ENCODE measurements at places on chromosomes 5 and 9.
A peak's percentile ranks its signal among the peaks of the same experiment; 100 is the strongest.

- DNase-seq = no peak
Observed at GRCh38 chr9:88447431-88447830, 59.2 kb downstream of the SPIN1 start.

DNA sequence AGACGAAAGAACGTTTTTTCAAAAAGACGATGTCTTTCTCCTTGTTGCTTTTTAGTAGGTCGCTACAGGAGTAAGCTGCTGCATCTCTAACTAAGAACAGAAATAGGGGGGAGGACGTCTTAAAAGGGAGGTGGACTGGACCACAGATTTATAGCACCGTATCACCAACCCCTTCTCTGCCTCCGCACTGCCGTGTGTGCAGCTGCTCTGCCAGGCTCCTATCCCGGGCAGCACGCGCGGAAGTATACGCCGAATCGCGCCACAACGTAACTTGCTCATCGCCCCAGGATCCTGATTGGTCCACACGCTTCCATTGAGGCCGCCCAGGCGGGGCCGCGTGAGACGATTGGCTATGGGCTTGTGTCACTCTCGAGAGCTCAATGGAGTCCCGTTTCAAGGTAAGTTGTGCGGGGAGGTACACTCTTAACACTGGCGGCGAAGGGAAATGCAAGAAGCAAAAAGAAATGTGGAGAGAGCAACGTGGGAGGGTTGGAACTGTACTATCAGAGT is at the start of gene ELAVL2:
Gene ELAVL2, minus strand, starts transcription at position 121 of the 510 bp plus-strand sequence. CDS start 64,006 bp downstream, outside the sequence.
- DNase-seq = no peak

DNA sequence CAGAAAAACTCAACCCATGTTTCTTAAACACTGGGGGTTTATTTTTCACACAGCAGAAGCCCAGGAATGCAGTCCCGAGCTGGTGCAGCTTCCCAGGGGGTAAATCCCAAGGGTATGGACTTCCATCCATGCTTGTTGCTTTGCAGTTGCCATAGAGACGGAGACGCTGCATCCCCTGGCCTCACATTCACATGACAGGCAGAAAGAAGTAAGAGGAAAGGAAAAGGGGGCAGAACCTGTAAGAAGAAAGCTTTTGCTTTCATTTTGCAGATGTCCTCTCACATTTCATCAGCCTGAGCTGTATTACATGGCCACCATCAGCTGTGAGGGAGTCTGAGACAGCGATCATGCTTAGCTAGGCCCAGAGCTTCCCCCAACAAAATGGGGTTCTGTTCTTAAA is 321.0 kb downstream of the AGTPBP1 start:
- DNase-seq = no peak

GRCh38 chr5:53512539-53512938 is 32.1 kb downstream of the FST start:
- no peak for DNase-seq

DNA sequence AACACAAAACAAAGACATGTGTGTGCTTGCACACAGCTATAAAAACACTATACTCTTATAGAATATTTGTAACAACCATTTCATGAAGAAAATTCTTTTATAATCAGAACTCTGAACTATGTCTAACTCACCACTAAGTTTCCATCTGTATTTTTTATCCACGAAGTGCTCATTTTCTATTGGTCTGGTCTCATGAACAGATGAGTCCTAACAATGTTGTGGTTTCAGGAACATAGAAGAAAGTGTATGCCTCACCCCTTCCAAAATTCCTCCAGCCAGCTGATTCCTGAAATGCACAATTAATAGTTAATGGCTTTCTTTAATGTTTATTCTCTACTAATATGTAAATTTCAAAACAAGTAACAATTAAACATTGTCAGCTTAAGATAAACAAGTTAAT is 325.3 kb upstream of the GRAMD2B start:
- DNase-seq = no peak

- no peak for DNase-seq
Observed at GRCh38 chr9:122028089-122028488, 65.0 kb downstream of the TTLL11 start.

- no peak for DNase-seq
Observed at GRCh38 chr9:78786794-78787193, 489.9 kb downstream of the PSAT1 start.

DNA sequence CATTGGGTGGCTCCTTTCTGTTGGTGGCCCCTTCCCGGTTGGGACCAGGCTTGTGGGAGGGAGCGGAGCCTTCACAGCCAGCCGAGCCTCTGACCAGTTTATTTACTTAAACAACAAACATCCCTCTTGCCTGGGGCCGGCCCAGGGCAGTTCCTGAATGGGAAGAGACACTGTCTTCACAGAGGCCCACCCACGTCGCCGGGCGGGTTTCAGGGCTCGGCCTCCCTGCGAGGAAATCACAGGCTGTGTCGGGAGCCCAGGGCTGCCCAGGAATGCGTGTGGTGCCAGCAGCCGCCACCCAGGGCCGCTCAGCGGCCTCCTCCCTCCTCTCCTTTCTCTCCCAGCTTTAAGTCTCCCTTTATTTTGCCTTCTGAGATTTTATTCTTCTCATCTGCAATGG is 132.5 kb downstream of the HSD17B3 start:
- DNase-seq = peak; percentile 58

- peak; percentile 74 for DNase-seq
Observed at GRCh38 chr5:171418982-171419687, at the start of gene FGF18. Gene FGF18, plus strand, starts transcription at chr5:171419647. Its CDS starts 553 bp downstream, at chr5:171420200.

DNA sequence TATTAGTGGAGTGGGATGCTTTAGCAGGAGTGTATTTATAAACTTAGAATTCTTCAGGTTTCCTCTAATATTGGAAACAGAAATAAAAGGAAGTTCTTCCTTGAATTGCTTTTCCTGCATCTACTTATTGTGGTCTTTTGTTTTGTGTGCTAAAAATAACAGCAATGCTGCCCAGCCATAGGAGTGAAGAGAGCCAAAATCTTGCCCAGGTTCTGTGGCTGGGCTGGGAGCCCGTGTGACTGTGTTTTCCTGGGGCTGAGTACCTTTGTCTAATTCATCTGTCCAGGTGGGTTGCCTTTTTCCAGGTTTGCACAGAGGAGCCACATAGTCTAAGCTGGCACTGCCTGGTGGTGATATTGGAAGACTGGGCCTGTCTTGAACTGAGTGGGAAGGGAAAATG is 179.7 kb upstream of the ADAMTSL1 start:
- no peak for DNase-seq

DNA sequence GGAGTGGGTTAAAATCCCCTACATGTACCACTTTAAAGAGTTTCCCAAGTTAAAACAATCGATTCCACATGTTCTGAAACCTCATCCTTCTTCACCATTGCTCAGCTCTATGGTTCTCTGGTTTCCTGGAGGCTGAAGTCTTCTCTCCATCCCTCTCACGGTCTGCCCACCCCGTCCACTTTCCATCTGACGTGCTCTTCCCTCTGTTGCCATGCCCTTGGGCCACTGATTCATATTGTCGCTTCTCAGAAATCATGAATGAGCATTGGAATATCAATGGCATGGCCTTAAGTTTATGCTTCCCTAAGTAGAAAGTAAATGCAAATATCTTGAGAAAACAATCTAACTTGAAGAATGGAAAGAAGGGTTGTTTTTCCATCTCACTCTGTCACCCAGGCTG is 30.9 kb downstream of the GDNF start:
- no peak for DNase-seq

GRCh38 chr9:126326228-126327005 is at the start of gene MVB12B:
Gene MVB12B, plus strand, starts transcription at chr9:126326829. Its CDS starts 101 bp downstream, at chr9:126326930.
- peak; percentile 37 for DNase-seq

DNA sequence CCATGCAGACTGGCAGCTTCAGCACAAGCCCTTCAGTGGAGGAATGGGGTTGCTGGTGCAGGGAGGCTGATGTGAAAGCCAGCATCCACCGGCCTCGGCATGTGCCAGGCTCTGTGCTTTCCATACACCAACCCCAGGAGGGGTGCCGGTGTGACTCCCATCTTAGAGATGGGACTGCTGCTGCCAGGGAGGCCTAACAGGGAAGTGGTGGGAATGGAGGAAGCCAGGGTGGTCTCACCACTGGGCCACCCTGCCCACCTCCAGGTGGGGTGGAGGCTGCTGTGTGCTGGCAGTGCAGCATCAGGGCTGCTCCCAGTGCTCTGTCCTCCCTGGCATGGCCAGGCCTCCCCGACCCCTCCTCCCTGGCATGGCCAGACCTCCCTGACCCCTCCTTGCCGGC is 32.8 kb upstream of the PITX1 start:
- DNase-seq = no peak

DNA sequence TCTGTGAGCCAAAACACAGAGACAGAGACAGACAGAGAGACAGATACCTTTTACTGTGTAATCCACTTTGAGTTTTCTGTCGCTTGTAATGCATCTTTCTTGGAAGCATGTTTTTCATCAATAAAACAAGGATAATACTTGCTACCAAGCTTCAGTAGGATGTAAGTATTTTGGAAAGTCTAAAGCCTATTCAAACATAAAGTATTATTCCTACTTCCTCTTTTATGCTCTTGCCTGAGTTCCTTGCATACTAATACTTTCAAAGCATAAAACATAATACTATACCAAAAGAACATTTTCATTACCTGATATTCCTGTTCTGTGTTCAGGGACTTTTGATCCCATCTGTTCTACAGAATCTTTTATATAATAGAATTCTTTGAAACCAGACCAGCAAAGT is 64.5 kb upstream of the SLC30A5 start:
- no peak for DNase-seq

- DNase-seq = no peak
Observed at GRCh38 chr9:32010322-32010721, 374.1 kb upstream of the ACO1 start.

DNA sequence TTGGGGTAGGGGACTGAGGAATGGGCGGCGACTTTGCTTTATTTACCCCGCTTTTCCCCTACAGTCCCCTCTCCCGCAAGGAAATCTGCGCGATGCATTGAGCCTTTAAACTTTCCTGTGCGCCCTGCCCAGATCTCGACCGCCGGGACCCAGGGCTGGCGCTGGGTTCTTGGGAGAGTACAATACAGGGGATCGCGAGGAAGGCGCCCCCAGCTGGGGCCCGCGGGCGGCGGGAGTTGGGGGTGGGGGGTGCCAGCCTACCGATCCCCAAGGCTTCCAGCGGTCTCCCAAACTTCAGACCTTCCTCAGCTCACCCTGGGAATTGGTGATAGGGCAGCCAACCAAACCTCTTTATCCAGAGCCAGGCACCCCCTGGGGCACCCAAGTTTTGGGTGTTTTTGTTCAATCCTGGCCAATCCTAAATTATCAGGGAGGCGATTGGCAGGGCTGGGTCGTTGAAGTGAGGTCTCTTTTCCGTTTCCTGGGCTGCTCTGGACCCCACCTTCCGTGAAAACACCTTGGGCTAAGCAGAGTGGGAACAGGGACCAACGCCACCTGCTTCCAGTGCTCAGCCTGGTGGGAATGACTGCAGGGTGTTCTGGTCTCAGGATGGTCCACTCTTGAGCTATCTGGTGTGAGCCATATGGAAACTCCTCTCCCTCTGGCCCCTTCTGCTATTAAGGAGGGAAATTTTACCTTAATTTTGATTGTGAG is 51.4 kb upstream of the DAB2IP start:
- no peak for DNase-seq

GRCh38 chr9:90611568-90611967 is 31.1 kb downstream of the DIRAS2 start:
- DNase-seq = no peak

- no peak for DNase-seq
Observed at GRCh38 chr5:73387149-73387591, 61.4 kb downstream of the FOXD1 start.

GRCh38 chr9:22157276-22157675 is 148.2 kb upstream of the CDKN2B start:
- DNase-seq = no peak

DNA sequence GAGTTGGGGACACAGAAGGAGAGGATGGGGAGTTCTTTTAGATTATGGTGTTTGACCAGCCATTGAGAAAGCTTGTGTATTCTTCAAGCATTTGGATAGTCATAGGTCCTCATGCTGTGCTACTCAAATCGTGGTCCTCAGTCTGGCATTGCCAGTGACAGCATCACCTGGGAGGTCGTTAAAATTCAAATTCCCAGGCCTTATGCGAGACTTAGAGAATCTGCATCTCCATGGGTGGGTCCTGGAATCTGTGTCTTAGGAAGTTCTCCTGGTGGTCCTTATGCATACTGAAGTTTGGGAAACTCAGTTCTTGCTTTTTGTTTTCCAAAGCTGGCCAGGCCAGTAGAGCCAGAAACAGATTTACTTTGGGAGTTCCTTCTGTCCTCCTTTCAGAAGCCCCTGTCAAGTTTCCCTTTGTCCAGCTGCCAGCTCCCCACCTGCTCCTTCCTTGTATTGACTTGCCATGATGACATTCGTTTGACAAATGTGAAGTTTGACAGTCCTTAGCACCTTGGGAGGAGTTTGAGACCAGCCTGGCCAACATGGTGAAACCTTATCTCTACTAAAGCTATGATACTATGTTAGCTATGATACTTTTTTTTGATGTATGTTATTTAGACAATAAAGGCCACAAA is 95.6 kb downstream of the PALM2AKAP2 start:
- DNase-seq = no peak

- no peak for DNase-seq
Observed at GRCh38 chr5:14153071-14153864, 10.1 kb downstream of the TRIO start.

DNA sequence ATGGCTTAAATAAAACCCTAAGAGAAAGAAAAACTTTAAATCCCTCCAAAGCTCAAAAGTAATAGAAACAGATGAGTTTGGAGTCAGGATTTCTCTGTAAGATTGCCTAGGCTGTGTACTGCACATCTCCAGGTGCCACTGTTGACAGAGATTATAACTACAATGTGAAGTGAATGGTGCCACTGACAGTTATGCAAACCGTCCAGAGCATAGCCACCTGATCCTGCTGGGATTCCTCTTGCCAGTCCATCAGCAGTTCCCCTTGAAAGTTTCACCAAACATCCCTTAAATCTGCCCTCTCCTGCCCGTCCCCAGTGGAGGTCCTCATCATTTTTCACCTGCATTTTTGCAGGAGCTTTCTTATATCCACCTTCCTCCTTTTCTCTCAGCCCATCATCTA is 42.5 kb downstream of the FXN start:
- no peak for DNase-seq

- no peak for DNase-seq
Observed at GRCh38 chr5:83475391-83475863, 3.9 kb downstream of the VCAN start.

GRCh38 chr5:43833961-43834360 is 231.0 kb downstream of the NNT start:
- DNase-seq = no peak

DNA sequence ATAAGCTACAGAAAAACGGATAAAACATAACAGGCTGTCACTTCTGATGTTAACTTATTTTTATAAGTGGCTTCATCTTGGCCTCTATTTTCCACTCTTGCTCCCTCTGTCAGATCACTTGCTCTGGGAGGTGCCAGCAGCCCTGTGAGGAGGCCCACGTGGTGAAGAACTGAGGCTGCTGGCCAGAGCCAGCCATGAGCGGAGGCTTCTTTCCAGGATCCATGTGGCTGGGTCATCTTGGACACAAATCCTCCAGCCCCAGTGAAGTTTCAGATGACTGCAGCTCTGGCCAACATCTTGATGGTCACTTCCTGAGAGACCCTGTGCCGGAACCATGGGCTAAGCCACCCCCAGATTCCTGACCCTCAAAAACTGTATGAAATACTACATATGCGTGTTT is 7.5 kb upstream of the CMBL start:
- no peak for DNase-seq

GRCh38 chr5:52789851-52790250 is 2.1 kb downstream of the ITGA1 start:
- DNase-seq = no peak

- DNase-seq = no peak
Observed at GRCh38 chr5:17212996-17213395, 4.4 kb upstream of the BASP1 start.

GRCh38 chr9:133163504-133164172 is at the start of gene GBGT1:
Gene GBGT1, minus strand, starts transcription at chr9:133163914. Its CDS starts 1,502 bp downstream, at chr9:133162412.
- no peak for DNase-seq
